Right lobe of liver (tissue), 6 donors: ENCODE measurements at places on chromosomes 13 and 19. TPM values are rescaled to one million over a fixed set of nuclear protein-coding genes. Genes with fewer than 3 reads are reported as not detected.

DNA sequence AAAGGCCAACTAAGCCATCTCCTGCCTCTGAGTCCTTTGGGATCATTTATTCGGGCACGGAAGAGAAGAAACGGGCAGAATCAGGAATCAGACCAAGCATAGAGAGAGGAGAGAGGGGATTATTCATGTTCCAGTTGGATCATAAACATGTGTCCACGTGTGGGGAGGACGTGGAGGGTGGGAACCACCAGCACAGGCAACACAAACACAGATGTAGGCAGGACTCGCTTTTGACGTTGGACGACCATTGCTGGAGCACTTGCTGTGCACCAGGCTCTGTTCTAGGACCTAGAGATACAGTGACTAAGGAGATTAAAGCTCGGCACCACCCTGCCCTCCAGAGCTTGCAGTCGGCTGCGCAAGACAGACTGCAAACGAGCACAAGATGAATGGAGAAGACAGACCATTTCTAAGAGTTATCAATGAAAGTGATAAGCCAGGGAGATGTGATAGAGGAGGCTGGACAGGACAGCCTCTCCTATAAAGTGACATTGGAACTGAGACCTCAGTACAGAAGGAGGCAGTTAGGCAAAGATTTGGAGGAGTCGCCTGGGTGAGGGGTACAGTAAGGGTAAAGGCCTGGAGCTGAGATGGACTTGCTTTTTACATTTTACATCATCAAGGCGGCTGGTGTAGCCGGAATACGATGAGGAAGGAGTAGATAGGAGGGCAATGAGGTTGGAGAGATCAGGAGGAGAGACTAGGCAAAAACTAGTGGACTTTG is 716 bp downstream of the SH2D3A start:
- no peak overlapping the region for H3K27ac ChIP-seq
- no peaks in the 10 kb centered on the region for H3K27me3 ChIP-seq
- no peak for DNase-seq
- no peaks in the 10 kb centered on the region for H3K36me3 ChIP-seq
- peaks cover 29% of the 10 kb centered on the region for H3K4me1 ChIP-seq

NCAN gene
- total RNA-seq: not detected

- H3K27ac ChIP-seq: no peak overlapping the region
- no peak overlapping the region for H3K4me3 ChIP-seq
- peak; percentile 63 for DNase-seq
- H3K27me3 ChIP-seq: no peaks in the 10 kb centered on the region
Measured at GRCh38 chr13:105410602-105411001, 1124.9 kb downstream of the EFNB2 start.

- no peak overlapping the region for H3K27ac ChIP-seq
- H3K27me3 ChIP-seq: no peaks in the 10 kb centered on the region
- H3K4me1 ChIP-seq: no peaks in the 10 kb centered on the region
Measured at GRCh38 chr13:40876020-40876738, 86.8 kb downstream of the SLC25A15 start.

DNA sequence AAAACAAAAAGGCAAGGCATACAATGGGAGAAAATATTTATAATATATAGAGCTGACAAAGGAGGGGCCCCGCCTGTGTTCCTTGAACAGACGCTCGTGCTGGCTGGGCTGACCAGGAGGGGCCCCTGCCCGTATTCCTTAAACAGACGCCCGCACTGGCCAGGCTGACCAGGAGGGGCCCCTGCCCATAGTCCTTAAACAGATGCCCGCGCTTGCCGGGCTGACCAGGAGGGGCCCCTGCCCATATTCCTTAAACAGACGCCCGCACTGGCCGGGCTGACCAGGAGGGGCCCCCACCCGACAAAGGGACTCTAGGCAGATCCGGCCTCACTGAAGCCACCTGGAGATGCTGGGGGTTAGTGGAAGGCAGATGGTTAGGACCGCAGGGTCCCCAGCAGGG is 9.3 kb downstream of the ADPRHL1 start:
- no peak for DNase-seq
- H3K4me1 ChIP-seq: no peaks in the 10 kb centered on the region
- H3K27me3 ChIP-seq: no peaks in the 10 kb centered on the region
- no peak overlapping the region for H3K27ac ChIP-seq
- H3K4me3 ChIP-seq: no peak overlapping the region
- H3K36me3 ChIP-seq: no peaks in the 10 kb centered on the region

GRCh38 chr19:10669246-10669645 is 15.1 kb downstream of the ILF3 start:
- H3K36me3 ChIP-seq: peaks cover 18% of the 10 kb centered on the region
- peaks cover 10% of the 10 kb centered on the region for H3K4me1 ChIP-seq
- no peak for DNase-seq
- no peak overlapping the region for H3K4me3 ChIP-seq
- no peaks in the 10 kb centered on the region for H3K27me3 ChIP-seq

MYH14 gene
- 69.2 TPM for total RNA-seq

- DNase-seq: no peak
- H3K36me3 ChIP-seq: no peaks in the 10 kb centered on the region
- H3K4me1 ChIP-seq: no peaks in the 10 kb centered on the region
- no peaks in the 10 kb centered on the region for H3K27me3 ChIP-seq
- no peak overlapping the region for H3K27ac ChIP-seq
- H3K4me3 ChIP-seq: no peak overlapping the region
Measured at GRCh38 chr13:89695343-89696257, 1651.9 kb upstream of the MIR17HG start.

DNA sequence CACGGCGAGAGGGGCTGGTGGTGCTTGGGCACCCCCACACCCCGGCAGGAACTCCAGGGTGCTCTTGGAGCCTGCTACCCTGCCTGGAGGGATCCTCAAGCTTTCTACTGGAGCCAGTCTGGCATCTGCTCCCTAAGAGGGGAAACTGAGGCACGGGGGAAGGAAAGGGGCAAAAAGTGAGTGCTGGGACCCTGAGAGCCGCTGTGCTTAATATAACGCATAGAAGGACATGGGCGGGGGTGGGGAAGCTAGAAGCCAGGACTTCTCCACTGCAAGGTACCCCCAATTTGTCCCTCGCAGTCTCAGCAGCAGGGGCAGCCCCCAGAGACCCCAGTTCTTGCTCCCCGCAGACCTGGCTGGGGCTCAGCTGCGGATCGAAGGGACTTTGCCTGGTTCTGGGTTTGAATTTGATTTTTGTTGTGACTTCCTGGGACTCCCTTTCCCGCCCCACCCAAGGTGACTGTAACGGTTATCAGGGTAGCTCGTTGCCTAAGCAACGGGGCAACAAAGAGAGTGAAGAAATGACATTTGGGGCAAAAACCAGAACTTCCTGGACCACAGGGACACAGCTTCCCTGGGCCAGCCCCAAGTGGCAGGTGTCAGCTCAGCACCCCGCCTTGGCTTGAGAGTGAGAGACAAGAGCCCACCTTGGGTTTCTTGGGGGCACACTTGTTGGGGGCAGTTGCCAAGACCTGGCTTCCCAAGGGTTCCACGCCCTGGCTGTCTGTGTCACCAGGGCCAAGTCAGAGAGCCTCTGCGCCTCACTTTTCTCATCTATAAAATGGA is 638 bp downstream of the ADGRE5 start:
- DNase-seq: no peak
- H3K36me3 ChIP-seq: no peaks in the 10 kb centered on the region
- H3K4me1 ChIP-seq: no peaks in the 10 kb centered on the region
- peak overlapping the region; percentile 52 for H3K4me3 ChIP-seq
- H3K27me3 ChIP-seq: no peaks in the 10 kb centered on the region

CEACAM3 gene
- 0.51 TPM for total RNA-seq

DNA sequence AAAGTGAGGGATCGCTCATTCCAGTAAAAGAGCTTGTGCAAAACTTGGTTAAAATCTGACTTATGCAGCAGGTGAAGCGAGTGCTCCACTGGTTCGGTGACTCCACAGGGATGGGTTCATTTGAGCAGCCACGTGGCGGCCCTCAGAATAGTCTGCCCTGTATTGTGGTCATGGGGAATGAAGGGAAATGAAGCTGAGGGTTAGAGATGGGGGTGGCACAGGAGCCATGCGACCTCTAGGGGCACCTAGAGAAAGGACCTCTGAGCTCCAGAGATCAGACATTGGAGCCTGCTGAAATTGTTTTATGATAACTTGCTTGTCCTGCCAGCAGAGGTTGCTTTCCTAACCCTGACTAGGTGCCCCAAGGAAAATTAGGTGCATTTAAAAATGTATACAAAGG is 26.6 kb downstream of the CBY2 start:
- DNase-seq: no peak
- H3K4me3 ChIP-seq: no peak overlapping the region
- no peak overlapping the region for H3K27ac ChIP-seq
- H3K4me1 ChIP-seq: no peaks in the 10 kb centered on the region

ZNF460 gene
- 17.4 TPM for total RNA-seq

CEACAM6 gene
- 0.18 TPM for total RNA-seq

- no peak overlapping the region for H3K27ac ChIP-seq
- H3K4me3 ChIP-seq: peak overlapping the region; percentile 62
- DNase-seq: no peak
- H3K27me3 ChIP-seq: no peaks in the 10 kb centered on the region
- no peaks in the 10 kb centered on the region for H3K36me3 ChIP-seq
- peaks cover 9% of the 10 kb centered on the region for H3K4me1 ChIP-seq
Measured at GRCh38 chr19:45900738-45901431, 1.5 kb downstream of the MYPOP start.

DNA sequence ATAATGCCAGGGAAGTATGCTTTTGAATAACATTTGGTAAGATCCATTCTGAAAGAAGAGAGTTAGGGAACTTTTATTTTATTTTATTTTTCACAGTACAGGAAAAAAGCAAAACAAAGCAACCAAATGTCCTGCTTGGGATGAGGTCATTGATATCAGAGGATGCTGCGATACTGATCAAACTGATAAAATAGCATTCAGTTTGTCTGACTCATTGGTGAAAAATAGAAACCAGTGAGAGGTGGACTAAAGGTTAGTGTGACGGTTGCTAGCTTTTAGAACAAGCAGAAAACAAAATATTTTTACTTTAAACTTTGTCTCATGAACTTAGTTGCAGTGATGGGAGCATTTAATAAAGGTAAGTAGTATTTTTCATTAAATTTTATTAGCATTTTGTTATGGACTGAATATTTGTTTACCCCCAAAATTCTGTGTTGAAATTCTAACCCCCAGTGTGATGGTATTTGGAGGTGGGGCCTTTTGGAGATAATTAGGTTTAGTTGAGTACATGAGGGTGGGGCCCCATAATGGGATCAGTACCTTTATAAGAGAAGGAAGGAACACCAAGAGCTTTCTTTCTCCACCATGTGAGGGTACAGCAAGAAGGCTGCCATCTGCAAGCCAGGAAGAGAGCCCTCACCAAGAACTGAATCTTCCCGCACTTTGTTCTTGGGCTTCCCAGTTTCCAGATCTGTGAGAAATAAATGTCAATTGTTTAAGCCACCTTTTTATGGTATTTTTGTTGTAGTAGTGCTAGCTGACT is 37.3 kb downstream of the ITGBL1 start:
- no peaks in the 10 kb centered on the region for H3K36me3 ChIP-seq
- no peak for DNase-seq
- H3K4me1 ChIP-seq: no peaks in the 10 kb centered on the region
- H3K27me3 ChIP-seq: no peaks in the 10 kb centered on the region

GRCh38 chr13:106220211-106220610 is 315.3 kb downstream of the EFNB2 start:
- H3K27me3 ChIP-seq: no peaks in the 10 kb centered on the region
- H3K4me1 ChIP-seq: no peaks in the 10 kb centered on the region
- H3K4me3 ChIP-seq: no peak overlapping the region
- no peaks in the 10 kb centered on the region for H3K36me3 ChIP-seq

DNA sequence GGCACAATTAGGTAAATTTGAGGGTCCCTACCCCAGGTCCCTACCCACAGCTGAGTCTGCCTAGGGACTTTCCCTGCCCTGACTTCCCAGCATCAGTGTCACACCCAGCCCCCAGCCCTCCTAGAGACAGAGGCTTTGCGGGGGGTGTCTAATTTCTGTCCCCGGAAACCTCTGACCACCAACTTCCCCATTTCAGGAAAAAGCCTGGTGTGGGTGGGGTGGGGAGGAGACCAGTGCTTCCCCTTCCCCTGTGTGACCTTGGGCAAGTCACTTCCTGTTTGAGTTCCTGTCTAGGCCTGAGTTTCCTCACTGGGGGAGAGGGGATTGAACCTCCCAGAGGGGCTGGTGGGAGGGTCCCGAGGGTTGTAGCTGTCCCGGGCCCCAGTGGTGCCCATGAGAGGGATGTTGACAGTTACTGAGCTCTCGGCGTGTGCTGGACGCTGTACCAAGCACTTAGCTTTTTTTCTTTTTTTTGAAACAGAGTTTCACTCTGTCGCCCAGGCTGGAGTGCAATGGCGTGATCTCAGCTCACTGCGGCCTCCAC is 7.9 kb downstream of the VASP start:
- H3K4me3 ChIP-seq: no peak overlapping the region
- H3K4me1 ChIP-seq: no peaks in the 10 kb centered on the region
- no peaks in the 10 kb centered on the region for H3K27me3 ChIP-seq
- DNase-seq: peak; percentile 74

DNA sequence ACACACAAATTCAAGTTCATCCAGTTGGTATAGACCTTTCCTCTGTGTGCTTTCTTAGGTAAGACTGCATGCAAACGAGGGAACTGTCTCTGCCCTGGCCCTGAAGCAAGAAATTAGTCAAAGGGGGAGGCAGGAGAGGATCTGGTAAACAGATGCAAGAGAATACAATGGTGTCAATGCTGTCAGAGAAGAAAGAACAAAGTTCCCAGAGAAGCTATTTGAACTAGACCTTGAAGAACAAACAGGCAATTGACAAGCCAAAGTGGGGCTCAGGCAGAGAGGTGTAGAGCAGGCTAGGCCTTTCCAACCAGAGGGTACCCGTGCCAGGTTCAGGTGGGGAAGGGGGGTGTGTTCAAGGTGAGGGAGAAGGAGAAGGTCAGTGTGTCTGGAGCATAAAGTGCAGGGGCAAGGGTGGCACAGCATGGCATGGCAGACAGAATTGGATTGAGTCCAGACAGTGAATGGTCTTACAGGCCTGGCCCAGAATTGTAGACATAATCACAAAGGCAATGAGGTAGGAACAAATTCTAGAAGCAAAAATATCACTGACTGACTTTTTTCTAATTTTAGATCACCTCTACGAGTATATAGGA is 95.0 kb upstream of the STARD13 start:
- no peaks in the 10 kb centered on the region for H3K36me3 ChIP-seq
- no peak overlapping the region for H3K4me3 ChIP-seq
- no peaks in the 10 kb centered on the region for H3K4me1 ChIP-seq
- no peak for DNase-seq
- no peak overlapping the region for H3K27ac ChIP-seq

GRCh38 chr13:73230716-73231115 is 171.9 kb downstream of the KLF5 start:
- H3K27ac ChIP-seq: no peak overlapping the region
- DNase-seq: no peak
- H3K4me1 ChIP-seq: no peaks in the 10 kb centered on the region
- no peaks in the 10 kb centered on the region for H3K27me3 ChIP-seq
- no peaks in the 10 kb centered on the region for H3K36me3 ChIP-seq

DNA sequence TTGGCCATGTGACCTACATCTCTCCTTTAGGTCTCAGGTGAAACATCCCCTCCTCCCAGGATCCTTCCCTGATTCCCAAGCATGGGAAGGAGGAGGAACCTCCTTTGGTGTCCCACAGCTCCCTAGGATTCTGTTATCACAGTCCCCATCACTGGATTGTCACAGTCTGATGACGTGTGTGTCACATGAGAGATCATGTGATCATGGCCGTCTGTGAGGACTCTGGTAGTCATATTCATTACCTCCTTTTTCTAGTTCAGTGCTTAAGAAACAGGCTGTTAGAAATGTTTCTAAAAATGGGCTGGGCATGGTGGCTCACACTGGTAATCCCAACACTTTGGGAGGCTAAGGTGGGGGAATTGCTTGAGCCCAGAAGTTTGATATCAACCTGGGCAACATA is 3.0 kb downstream of the DHX34 start:
- H3K4me1 ChIP-seq: no peaks in the 10 kb centered on the region
- no peak overlapping the region for H3K4me3 ChIP-seq

KLK15 gene
- not detected for total RNA-seq
